ENCODE measurements at places on chromosomes 7 and 10. TPM values are rescaled to one million over a fixed set of nuclear protein-coding genes. Genes with fewer than 3 reads are reported as not detected.

Gene AFAP1L2
- total RNA-seq, result 1.8 TPM

Gene VWA2
- not detected for total RNA-seq

DNA sequence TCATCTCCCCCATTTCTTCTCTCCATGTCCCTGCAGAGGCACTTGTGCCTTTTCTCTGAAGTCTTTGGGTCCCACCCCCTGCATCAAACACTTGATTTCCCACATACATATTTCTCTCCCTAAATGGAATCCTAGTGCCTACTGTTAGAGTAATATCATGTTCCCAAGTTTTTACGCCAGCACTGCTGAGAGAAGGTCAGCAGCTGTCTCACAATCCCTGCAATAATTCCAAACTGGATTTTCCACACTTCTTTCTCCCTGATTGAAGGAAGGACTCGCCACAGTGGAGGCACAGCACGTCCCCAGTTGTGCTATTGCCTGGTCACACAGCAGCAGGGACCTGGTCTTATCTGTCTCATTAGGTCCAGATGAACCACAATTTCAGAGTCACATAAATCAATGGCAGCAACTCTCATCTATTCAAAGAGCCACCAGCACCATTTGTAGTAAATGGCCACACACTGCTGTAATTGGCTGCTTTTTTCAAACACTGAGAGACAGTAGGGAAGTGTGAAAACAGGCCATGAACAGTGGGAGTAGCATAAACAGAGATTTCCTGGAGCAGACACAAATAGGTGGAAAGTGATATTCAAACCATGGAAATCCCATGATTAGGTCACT lies 605.5 kb downstream of the XPNPEP1 start:
- no peak overlapping the region for H3K27ac ChIP-seq
- H3K36me3 ChIP-seq, result no peaks in the 10 kb centered on the region
- no peaks in the 10 kb centered on the region for H3K4me1 ChIP-seq
- no peak overlapping the region for H3K4me3 ChIP-seq
- no peaks in the 10 kb centered on the region for H3K27me3 ChIP-seq

GRCh38 chr7:30968747-30969603 lies 5.2 kb downstream of the GHRHR start:
- H3K4me1 ChIP-seq, result no peaks in the 10 kb centered on the region
- H3K4me3 ChIP-seq, result no peak overlapping the region
- H3K27me3 ChIP-seq, result peaks cover 53% of the 10 kb centered on the region

- H3K27me3 ChIP-seq, result no peaks in the 10 kb centered on the region
- no peak for DNase-seq
- no peak overlapping the region for H3K4me3 ChIP-seq
- peaks cover 5% of the 10 kb centered on the region for H3K4me1 ChIP-seq
These were observed 206.2 kb downstream of the DIP2C start for GRCh38 chr10:483261-483660.

DNA sequence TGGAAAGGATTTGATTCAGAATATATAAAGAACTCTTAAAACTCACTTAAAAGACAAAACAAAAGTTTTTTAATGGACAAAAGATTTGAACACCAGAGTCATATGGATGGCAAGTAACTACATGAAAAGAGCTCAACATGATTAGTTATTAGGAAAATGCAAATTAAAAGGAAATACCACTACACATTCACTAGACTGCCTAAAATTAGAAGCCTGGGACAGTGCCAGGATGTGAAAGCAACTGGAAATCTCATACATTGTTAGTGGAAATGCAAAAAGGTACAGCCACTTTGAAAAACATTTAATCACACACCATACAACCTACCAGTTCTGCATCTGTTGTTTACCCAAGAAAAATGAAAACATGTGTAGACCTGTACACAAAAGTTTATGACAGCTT lies 48.8 kb downstream of the RALA start:
- no peak for DNase-seq
- no peaks in the 10 kb centered on the region for H3K36me3 ChIP-seq
- H3K4me3 ChIP-seq, result no peak overlapping the region
- H3K27me3 ChIP-seq, result no peaks in the 10 kb centered on the region
- H3K27ac ChIP-seq, result no peak overlapping the region

GRCh38 chr7:5704534-5704922 lies 76.9 kb downstream of the RNF216 start:
- H3K27ac ChIP-seq, result peak overlapping the region; percentile 86
- H3K27me3 ChIP-seq, result no peaks in the 10 kb centered on the region
- H3K4me3 ChIP-seq, result no peak overlapping the region
- peaks cover 3% of the 10 kb centered on the region for H3K36me3 ChIP-seq
- peak; percentile 57 for DNase-seq
- peaks cover 34% of the 10 kb centered on the region for H3K4me1 ChIP-seq

- no peak for DNase-seq
- H3K4me3 ChIP-seq, result no peak overlapping the region
- H3K36me3 ChIP-seq, result no peaks in the 10 kb centered on the region
- no peaks in the 10 kb centered on the region for H3K4me1 ChIP-seq
These were observed 694.1 kb downstream of the TYW1 start for GRCh38 chr7:67690700-67691099.

All from T-helper 17 cell (primary cell).